COLO829 (cell line): ENCODE measurements at places on chromosomes 1 and 21.

DNA sequence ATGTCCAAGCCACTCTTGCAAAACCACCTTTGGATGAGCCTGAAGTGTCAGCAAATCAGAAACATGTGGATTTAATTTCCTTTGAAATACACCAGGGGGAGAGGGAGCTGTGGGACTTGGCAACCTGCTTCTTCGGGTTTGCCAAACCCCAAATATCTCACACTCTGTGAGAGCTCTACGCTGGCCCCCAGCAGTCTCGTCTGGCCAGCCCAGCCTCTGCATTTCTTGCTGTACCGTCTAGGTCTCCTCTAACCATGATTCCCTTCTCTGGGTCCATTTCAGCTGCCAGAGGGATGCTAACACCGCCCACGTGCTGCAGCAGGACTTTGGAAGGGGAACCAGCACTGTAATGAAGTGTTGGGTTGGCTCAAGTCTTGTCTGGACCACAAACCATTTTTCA, 114.6 kb downstream of the MRPS6 start:
- DNase-seq, result no peak

- DNase-seq, result no peak
Measured at GRCh38 chr1:42689912-42690311, 7.7 kb downstream of the YBX1 start.

DNA sequence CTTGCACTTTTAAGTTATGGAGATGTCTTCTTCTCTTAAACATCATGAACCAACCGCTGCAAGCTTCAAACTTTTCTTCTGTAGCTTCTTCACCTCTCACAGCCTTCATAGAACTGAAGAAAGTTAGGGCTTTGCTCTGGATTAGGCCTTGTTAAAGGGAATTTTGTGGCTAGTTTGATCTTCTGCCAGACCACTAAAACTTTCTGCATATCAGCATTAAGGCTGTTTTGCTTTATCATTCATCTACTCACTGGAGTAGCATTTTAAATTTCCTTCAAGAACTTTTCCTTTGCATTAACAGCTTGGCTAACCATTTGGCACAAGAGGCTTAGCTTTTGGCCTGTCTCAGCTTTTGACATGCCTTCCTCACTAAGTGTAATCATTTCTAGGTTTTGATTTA, 43.0 kb upstream of the RGL1 start:
- no peak for DNase-seq

DNA sequence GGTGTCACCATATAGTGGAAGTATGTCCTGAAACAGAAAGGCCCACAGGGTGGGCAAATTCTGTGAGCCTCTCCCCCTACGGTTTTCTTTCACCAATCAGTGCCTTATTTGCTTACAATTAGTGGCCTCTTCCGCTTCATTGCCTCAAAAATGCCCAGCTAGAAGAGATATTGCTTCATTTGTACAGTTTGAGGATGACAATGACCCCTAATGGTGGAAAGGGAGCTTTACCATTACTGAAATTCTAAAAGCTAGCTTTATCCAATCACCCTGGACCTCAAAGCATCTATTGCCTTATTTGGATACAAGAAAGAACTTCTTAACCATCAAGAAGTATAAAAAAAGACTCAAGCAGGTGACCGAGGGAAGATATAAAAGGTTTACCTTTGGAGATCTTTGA, 49.6 kb downstream of the LRRC71 start:
- DNase-seq, result no peak

- no peak for DNase-seq
Measured at GRCh38 chr1:92832537-92833114, 786 bp downstream of the RPL5 start.

GRCh38 chr1:218809061-218809460, 364.6 kb upstream of the LYPLAL1 start:
- DNase-seq, result no peak

- DNase-seq, result no peak
Measured at GRCh38 chr1:117610036-117610435, 4.2 kb downstream of the TENT5C start.

GRCh38 chr21:17119466-17120297, 393.2 kb upstream of the CXADR start:
- no peak for DNase-seq

- DNase-seq, result no peak
Measured at GRCh38 chr1:172405912-172406311, 14.6 kb upstream of the C1orf105 start.

- no peak for DNase-seq
Measured at GRCh38 chr1:160005070-160005469, 26.7 kb downstream of the PIGM start.

DNA sequence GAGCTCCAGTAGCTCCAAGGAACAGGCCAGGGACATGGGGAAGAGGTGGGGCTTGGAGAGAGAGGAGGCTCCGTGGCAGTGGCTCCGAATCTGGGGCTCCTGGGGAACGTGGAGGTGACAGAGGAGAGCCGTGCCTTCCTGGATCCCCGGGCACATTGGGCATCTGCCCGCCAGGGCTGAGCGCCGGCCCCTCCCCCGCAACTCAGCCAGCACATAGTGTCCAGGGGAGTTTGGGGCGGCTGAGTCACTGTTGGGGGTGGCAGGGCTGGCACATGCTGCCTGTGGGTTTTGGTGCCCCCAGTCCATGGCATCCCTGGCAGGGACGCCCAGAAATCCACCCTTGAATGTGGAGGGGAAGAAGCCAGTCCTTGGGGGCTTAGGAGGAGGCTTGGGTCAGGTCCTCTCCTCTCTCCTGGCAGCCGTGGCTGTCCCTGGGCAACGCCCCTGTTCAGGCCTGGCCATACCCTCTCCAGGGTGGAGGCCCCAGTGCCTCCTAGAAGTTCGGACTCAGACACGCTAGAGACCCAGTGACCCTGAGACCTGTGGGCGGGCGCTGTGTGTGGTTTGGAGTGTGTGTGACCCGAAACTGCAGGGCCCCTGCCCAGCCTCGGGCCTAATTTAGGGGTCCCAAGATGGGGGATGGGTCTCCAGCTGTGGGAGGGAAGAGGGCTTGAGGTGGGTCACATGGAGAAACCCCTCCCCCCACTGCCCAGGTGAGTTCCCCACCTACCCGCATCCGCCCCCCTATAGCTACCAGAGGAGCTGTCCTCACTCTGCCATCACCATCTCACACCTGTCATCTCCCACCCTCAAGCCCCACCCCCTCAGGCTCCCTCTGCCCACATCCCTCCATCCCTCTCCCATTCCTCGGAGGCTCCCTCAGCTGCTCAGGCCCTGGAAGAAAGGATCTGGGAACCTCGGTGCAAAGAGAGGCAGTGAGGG, 1.6 kb downstream of the HSPB7 start:
- DNase-seq, result no peak

DNA sequence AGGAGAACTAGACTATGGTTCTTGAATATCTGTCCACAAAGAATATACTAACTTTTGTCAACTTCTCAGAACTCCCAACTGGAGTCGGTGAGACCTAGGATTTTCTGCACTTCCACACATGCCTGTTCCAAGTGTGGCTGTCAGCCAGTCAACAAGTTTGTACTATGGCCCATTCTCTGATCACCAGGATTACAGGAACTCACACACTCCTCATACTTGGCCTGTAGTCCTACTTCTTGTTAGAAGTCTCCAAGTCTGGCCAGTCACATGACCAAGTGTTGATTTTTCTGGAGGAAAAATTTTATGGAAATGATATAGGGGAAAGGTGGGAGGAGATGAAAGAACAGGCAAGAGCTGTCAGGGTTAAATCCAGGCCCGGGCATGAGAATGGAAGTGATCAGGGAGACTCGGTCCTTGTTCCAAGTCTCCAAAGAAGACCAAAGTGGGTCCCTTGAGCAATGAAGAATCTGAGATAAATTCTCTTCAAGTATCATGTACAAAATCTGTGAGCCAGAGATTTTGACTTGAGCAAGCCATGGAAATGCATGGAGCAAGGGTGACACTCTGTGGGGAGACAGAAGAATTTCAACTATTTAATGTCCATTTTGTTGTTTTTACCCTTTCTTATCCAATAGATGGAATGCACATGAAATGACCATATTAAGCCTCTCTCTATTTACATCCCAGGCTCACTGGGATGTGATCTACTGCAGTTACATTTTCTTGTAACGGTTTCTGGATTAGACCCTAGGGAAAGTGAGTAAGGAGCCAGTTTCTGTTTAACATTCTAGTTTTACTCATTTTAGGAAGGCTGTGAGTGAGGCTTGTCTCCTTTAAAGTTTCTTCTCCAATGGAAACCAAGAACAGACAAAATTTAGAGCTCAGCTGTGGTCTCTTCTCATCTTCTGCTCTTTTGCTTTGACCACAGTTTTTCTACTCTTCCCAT, 320.9 kb downstream of the ASTN1 start:
- peak; percentile 43 for DNase-seq

- no peak for DNase-seq
Measured at GRCh38 chr1:63984930-63985290, 211.1 kb downstream of the ROR1 start.

DNA sequence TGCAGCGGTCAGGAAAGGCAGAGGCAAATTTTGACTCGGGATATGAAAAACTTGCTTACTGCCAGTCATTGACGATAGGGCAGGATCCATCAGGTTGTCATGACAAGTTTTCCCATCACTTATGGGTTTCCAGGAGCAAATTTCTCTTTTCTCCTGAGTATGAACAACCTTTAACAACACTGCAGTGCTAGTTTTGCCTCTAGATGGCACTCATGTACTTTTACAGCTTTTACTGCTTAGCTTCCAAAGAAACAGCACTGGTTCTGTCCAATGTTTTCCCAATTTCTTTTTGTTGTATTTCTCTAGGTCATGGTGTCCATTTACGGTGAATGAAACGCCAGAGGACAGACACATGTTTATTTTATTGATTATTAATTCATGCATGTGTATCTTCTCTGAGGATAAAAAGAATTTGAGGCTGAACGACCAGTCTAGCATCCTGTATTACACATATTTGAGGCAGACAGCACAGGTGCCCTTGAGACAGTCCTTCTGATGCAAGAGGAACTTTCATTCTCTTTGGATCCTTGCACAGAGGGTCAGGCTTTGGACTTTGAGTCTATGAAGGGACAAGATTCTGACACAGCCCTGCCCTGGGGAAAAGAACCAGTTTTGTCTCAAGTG, 112.3 kb upstream of the TRABD2B start:
- DNase-seq, result peak; percentile 51

GRCh38 chr1:179677882-179678281, 65.2 kb upstream of the FAM163A start:
- DNase-seq, result no peak

DNA sequence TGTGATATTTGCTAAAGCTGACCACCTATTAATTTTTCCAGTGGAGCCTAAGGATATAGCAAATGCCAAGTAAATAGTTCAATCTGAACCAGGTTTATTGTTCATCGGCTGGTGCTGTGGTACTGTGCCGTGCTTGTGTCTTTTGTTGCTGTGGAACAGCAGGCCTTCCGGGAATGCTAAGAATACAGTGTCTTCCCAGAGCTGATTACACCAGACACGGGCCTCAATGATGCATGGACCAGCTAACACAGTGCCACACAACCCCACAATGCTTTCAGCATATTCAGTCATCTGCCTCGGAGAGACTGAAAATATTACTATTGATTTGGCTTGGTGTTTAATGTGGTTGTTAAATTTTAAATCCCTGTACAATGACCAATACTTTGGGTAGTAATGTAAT, 415.4 kb downstream of the PTBP2 start:
- DNase-seq, result no peak
